HFF-Myc (cell line): ENCODE measurements at places on chromosomes 7 and 10.

GRCh38 chr10:5503477-5503835 is 4.1 kb upstream of the CALML5 start:
- no peak for DNase-seq

- DNase-seq: no peak
Measured at GRCh38 chr7:33725111-33726025, 180.0 kb upstream of the BMPER start.

- no peak for DNase-seq
Measured at GRCh38 chr10:24554036-24554435, 169.7 kb downstream of the ARHGAP21 start.

DNA sequence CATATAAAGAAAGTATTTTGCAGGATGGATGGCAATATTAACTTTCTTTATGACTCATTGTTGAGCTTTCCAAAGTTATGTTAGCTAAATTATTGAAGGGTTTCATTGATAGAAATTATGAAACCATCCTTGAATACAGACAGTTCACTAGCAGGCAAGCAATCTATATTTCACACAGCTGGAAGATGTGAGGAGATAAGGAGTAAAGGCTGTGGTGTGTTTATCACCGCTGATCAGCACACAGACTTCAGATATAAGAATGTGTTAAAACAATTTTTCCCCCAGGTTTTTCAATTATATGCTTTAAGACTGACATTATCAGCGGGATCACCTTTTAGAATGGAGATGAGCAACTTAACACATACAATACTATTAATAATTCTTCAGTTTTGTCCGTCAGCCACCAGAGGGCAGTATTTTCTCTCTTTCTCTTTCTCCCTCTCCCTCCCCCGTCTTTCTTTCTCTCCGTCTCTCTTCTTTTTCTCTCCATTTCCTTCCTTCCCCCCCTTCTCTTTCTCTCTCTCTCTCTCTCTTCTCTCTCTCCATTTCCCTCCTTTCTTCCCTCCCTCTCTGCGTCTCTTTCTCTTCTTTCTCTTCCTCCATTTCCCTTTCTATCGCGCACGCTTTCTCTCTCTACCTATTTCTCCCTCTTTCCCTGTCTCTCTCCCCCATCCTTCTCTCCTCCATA is 62.9 kb upstream of the FAM171A1 start:
- DNase-seq: peak; percentile 42

DNA sequence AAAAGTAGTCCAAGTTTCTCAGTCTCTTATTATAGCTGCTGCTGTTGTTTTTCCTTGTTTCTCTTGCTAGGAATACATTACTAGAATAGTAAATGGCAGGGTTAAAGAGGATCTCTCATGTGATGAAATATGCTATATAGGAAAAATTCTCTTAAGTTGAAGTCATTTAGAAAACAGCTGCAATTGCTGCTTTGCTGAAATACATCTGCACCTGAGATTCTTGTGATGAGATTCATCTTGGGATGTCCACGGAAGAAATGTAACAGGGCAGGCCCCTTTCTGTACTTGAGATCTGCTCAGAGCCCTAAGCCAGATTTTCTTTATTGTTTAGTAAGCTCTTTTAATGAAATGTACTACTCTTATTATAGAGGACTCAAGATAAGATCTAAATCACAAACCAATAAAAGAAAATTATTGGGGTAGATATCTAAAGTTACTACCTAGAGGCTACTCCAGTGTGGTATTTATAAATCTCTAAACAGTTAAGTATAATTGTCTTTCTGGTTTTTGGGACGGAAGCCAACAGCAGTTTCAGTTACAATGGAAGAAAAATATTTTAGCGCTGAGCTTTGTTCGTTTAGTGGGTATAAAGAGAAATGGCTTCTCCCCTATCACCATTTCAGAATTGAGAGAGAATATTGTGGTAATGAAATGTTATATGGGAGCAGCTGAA is 701.5 kb downstream of the KCNMA1 start:
- DNase-seq: no peak

- DNase-seq: no peak
Measured at GRCh38 chr10:125127986-125128385, 32.4 kb downstream of the CTBP2 start.

- no peak for DNase-seq
Measured at GRCh38 chr10:93319896-93320295, 162.2 kb downstream of the MYOF start.

- no peak for DNase-seq
Measured at GRCh38 chr10:70838270-70838805, 22.6 kb downstream of the SGPL1 start.

DNA sequence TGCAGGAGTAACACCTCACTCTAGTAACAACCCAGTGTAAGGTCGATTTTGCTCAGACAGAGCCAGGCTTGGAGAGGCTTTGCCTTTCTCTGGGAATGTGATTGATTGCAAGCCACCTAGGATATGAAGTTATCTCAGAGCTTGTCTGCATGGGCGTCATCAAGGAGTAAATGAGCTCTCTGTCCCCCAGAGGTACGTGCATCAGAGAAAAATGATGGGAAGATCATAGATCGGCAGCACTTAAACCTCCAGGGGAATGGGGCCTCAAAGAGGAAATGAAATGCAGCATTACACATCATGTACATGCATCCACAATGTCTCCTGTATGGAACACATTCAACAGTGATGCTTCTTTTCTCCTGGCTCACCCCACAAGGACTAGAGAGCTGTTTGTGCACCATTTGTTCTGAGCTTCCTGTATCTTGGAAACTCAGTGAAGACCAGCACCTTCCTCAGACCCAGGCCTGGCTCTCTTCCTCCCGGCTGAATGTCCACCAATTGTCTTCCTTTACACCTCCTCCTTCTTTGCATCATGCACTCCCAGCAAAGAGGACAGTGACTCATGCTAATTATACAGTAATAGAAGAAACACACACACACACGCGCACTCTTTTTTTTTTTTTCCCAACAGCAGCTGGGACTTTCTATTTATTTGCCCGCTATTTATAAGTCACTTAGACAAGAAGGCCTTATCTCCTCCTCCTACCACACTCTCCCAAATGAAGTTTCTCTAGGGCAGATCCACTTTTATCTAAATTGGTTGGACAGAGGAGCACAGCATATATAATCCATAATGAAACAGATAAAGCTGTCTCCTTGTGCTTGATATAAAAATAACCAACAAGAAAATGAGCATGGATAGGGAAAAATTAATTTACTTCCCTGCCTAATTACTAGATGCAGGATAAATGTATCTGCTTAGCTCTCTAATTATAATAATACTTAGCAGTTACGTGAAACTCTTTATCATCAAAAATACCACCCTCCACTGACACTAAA is 990.7 kb downstream of the CCSER2 start:
- no peak for DNase-seq
